B cell (primary cell): ENCODE measurements at places on chromosomes 6 and 20. TPM values are rescaled to one million over a fixed set of nuclear protein-coding genes. Genes with fewer than 3 reads are reported as not detected.

MAS1 gene
- polyA plus RNA-seq, result not detected in 2 replicates

MACROD2 gene
- polyA plus RNA-seq, result 6.7 and 8.0 TPM in 2 replicates

PI16 gene
- 1.4 and 7.4 TPM in 2 replicates for polyA plus RNA-seq

VSTM2L gene
- 0.16 and 0.25 TPM in 2 replicates for polyA plus RNA-seq

SNAP25 gene
- 0.27 TPM in 1 of 2 replicates, not detected in the other for polyA plus RNA-seq

OVOL2 gene
- polyA plus RNA-seq, result not detected in 2 replicates

CAPN11 gene
- polyA plus RNA-seq, result not detected in 2 replicates

NKX2-2 gene
- not detected in 2 replicates for polyA plus RNA-seq

KCNK17 gene
- 0.07 TPM in 1 of 2 replicates, not detected in the other for polyA plus RNA-seq

RAB44 gene
- 0.16 and 0.25 TPM in 2 replicates for polyA plus RNA-seq

RBM12 gene
- 52.7 and 58.6 TPM in 2 replicates for polyA plus RNA-seq

PCIF1 gene
- 70.0 and 74.2 TPM in 2 replicates for polyA plus RNA-seq

TRAPPC3L gene
- polyA plus RNA-seq, result not detected in 2 replicates

MICB gene
- polyA plus RNA-seq, result 24.5 and 30.9 TPM in 2 replicates

C4A gene
- polyA plus RNA-seq, result 9.0 and 9.9 TPM in 2 replicates

SSTR4 gene
- not detected in 2 replicates for polyA plus RNA-seq

FRK gene
- 0.01 TPM in 2 replicates for polyA plus RNA-seq

PSMB1 gene
- 118 and 134 TPM in 2 replicates for polyA plus RNA-seq

SLC22A23 gene
- polyA plus RNA-seq, result 0.18 and 0.30 TPM in 2 replicates

CRISP3 gene
- polyA plus RNA-seq, result not detected in 2 replicates

TFEB gene
- polyA plus RNA-seq, result 77.4 and 113 TPM in 2 replicates

WFDC2 gene
- polyA plus RNA-seq, result 0.81 TPM in 1 of 2 replicates, not detected in the other

RFX6 gene
- not detected in 2 replicates for polyA plus RNA-seq

RMND1 gene
- polyA plus RNA-seq, result 4.3 and 5.2 TPM in 2 replicates

NOTCH4 gene
- 6.3 and 11.5 TPM in 2 replicates for polyA plus RNA-seq

BPI gene
- polyA plus RNA-seq, result 0.10 and 0.13 TPM in 2 replicates

CRIP3 gene
- polyA plus RNA-seq, result 64.0 and 64.6 TPM in 2 replicates

WFDC5 gene
- polyA plus RNA-seq, result not detected in 2 replicates

PROKR2 gene
- polyA plus RNA-seq, result not detected in 2 replicates

PBOV1 gene
- polyA plus RNA-seq, result not detected in 2 replicates

AURKA gene
- polyA plus RNA-seq, result 0.59 and 0.86 TPM in 2 replicates

HLA-DOA gene
- 191 and 338 TPM in 2 replicates for polyA plus RNA-seq

DDO gene
- polyA plus RNA-seq, result not detected in 2 replicates

SPATA25 gene
- 2.5 and 2.9 TPM in 2 replicates for polyA plus RNA-seq

LAMA5 gene
- polyA plus RNA-seq, result 25.6 and 52.9 TPM in 2 replicates

SLC17A2 gene
- not detected in 2 replicates for polyA plus RNA-seq

DNAH8 gene
- polyA plus RNA-seq, result 0.63 and 0.69 TPM in 2 replicates

ZKSCAN4 gene
- 2.6 and 3.0 TPM in 2 replicates for polyA plus RNA-seq

ATP6V1G2 gene
- polyA plus RNA-seq, result 4.5 and 5.2 TPM in 2 replicates

DYNLRB1 gene
- polyA plus RNA-seq, result 116 and 120 TPM in 2 replicates

SYNDIG1 gene
- not detected in 2 replicates for polyA plus RNA-seq

FABP7 gene
- polyA plus RNA-seq, result not detected in 2 replicates

SLC25A27 gene
- 0.75 and 0.81 TPM in 2 replicates for polyA plus RNA-seq

MYH7B gene
- 1.2 and 1.4 TPM in 2 replicates for polyA plus RNA-seq

PREP gene
- 12.2 and 12.7 TPM in 2 replicates for polyA plus RNA-seq

BPIFB1 gene
- not detected in 2 replicates for polyA plus RNA-seq

OPN5 gene
- polyA plus RNA-seq, result not detected in 2 replicates

NMBR gene
- polyA plus RNA-seq, result 0.09 TPM in 1 of 2 replicates, not detected in the other

BPIFA1 gene
- polyA plus RNA-seq, result not detected in 2 replicates

DUSP22 gene
- polyA plus RNA-seq, result 117 TPM in 2 replicates
